ENCODE measurements at places on chromosomes 1 and 21.

DNA sequence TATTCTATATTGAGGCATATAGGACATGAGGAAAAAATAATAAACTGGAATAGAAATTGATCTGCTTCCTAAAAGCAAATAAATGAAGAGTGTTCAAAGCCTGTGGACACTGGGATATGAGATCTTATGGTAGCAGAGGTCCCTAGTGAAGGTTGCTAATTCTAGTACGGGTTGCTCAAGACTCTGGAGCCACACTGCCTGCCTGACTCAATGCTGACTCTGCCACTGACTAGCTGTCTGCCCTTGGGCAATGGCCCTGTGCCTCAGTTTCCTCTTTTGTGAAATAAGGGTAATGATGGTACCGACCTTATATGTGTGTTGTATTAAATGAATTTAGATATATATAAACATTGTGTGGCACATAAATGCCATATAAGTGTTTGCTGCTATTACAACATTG, 59.0 kb upstream of the C1orf53 start:
- DNase-seq, result no peak

DNA sequence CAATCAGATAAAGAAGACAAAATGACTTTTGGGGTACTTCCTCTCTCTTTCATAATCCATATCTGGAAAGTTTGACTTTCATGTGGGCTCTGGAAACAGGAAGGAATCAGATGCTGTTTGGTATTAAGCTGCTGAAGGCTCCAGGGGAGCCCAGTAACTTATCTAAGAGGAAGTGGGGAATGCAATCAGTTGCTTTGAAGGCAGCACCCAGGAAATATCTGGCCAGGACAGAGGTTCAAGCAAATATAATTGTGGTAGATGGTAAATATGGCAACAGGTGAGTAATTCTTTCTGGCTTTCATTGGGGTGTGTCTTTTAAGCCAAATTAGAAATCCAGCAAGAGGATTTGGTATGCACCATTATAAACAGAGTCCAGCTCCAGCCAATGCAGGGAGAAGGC, 44.4 kb downstream of the COLGALT2 start:
- no peak for DNase-seq

GRCh38 chr1:196425513-196425912, 182.7 kb downstream of the KCNT2 start:
- no peak for DNase-seq

GRCh38 chr1:226576601-226577000, 28.0 kb downstream of the STUM start:
- no peak for DNase-seq

DNA sequence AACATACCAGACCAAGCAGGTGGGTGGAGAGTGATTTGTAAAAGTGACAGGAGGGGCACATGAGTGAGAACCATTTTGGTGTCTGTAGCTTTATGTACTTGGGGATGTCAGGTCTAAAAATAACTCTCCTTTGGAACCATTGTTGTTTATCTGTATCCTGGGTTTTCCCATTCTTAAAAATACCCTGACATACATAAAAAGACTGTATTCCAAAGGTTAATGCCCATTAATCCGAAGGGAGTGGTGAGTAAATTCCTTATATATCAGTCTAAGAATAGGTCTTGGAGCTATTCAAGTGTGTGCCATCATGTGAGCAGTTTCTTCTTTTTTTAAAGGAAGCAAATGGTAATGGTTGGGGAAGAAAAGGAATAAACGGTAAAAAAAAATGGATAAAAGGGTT, 117.5 kb downstream of the TGFB2 start:
- DNase-seq, result no peak

- no peak for DNase-seq
These were observed 57.0 kb downstream of the CHD5 start for GRCh38 chr1:6123083-6123482.

DNA sequence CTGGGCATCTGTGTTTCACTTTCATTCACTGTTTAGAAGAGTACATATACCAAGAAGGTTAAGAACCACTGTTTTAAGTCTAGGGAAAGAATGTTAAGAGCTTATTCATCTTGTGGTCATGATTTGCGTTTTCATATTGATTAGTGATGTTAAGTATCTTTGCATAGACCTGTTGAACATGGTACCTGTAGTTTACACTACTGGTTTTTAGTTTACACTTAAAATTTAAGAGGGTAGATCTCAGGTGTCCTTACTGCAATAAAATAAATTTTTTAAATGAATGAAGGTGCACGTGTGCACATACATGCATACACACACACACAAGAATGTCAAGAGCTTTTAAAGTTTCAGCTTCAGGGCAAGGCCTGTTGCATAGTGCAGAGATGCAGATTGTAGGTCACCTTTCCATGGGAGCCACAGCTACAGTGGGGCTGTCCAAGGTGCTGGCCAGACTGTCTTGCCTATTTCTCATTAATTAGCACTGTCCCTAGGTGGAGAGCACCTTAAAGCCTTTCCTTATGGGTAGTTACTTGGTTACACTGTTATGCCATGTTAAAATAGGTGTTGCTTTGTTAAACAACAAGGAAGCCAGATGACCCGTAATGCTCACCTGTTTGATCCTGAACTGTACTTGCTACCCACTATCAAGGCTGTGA, 543.0 kb upstream of the DAB1 start:
- no peak for DNase-seq

GRCh38 chr1:18653916-18654315, 23.3 kb downstream of the PAX7 start:
- no peak for DNase-seq

- no peak for DNase-seq
These were observed 6.5 kb downstream of the PTP4A2 start for GRCh38 chr1:31931593-31932225.

GRCh38 chr1:26053718-26054560, 8.0 kb upstream of the SLC30A2 start:
- DNase-seq, result no peak

GRCh38 chr1:62364721-62365120, 45.5 kb upstream of the KANK4 start:
- DNase-seq, result no peak

GRCh38 chr1:167104256-167104633, 10.4 kb downstream of the STYXL2 start:
- no peak for DNase-seq

DNA sequence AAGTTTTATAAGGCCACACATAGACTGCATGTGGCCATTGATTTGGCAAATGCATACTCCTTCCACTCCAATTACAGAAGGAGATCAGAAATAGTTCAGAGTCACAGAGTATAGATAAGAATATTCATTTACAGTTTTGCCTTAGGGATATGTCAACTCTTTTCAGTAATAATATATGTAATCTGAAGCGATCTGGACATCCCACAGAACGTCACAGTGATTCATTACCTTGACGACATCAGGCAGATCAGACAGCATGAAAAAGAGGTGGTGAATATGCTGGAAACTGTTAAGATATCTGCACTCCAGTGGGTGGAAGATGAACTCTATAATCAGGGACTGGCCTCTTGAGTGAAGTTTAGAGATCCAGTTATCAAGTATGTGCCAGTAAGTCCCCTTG, 240.4 kb downstream of the DPYD start:
- no peak for DNase-seq

DNA sequence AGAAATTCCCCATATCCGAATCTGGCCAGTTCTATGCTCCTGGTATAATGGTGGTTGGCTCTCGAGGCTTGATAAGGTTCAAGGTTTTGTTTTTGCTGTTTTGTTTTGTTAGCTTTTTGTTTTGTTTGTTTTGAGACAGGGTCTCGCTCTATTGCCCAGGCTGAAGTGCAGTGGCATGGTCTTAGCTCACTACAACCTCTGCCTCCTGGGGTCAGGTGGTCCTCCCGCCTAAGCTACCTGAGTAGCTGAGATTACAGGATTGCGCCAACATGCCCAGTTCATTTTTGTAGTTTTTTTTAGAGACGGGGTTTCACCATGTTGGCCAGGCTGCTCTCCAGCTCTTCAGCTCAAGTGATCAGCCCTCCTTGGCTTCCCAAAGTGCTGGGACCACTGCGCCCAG, 109.1 kb upstream of the ERRFI1 start:
- DNase-seq, result no peak

DNA sequence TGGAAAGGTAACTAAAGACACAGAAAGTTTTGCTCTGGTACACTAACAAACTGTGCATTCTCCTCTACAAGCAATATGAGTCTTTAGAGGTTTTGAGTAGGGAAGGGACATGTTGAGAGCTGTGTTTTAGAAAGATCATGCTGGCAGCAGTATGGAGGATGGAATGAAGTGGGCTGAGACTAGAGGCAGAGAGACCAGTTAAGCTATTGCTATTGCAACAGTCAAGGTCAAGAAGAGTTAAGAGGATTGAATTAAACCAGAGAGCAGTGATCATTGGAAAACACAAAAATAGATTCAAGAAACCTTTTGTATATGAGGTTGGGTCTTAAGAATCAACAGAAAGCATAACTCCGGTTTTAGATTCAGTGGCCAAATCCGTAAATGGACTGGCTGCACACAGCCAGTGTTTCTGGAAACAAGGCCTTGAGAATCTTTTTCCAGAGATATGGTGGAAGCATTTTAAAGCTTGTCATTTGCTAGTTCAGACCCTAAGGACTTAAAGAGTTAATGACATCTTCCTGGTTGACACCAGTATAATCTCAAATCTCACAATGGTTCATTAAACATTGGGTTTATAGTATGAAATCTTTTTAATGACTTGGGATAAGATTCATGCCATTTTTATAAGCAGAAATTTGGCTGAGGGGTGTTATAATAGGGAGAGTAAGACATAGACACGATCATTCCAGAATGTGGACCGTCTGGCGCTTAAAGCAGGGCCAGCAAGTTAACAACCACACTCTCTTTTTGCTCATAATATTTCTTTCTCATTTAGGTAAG, 177.9 kb downstream of the NR5A2 start:
- no peak for DNase-seq

DNA sequence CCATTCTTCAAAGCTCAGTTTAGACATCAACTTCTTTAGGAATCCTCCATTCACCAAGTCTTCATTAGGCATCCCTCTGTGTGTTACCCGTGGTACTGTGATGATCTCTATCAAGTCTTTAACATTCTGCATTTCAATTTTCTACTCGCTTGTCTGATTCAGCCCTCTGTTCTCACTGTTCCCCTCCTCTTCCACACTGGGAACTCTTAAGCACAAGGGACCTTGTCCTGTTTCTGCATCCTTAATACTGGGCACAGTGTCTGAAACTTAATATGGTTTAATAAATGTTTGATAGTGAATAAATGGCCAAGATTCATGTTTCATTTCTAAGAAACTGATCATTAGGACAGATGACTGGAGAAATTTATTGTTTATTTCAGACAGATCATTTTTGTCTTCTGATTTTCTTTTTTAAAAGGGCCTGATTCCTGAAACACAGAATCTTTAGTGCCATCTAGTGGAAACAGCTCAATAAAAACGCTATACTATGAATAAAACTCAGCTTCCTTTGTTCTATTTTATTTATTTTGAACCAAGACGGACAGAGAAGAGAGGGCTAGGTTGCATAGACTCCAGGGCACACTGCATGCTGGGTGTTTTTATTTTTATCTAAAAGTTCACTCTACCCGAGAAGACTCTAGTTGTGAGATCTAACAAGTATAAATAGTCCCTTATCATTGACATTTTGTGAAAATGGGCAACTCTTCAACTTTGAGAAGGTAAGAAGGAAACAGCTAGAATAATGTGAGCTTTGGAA, 7.0 kb upstream of the TRIM45 start:
- no peak for DNase-seq

DNA sequence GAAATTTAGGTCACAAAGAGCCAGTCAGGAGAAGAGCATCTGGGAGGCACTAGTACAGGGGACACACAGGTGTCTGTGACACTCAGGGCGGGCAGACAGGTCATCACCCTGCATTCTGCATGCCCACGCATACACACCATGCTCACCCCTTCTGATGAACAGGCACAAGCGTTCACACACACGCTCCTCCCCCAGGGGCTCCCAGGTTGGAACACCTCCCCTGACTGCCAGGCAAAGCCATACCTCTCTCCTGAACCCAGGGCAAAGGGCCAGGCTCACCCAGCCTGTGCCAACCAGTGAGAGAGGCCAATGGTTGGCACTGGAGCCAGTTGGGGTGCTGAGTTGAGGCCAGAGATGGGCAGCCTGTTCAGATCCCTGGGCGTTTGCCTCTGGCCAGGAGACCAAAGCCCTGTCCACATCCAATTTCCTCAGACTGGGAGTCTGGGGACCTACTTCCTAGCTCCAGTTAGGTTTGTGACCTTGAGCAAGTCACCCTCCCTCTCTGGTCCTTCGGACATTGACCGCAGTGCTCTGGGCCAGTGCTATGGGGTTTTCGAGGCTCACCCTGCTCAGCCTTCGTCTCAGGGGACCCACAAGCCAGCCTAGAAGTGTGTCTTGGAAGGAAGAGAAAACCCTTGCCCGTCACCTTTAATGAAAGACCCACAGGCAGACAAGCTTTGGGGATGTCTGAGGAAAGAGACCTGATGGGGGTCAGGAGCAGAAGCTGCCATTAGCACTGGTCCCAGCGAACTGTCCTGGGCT, 5.8 kb upstream of the LAD1 start:
- no peak for DNase-seq

DNA sequence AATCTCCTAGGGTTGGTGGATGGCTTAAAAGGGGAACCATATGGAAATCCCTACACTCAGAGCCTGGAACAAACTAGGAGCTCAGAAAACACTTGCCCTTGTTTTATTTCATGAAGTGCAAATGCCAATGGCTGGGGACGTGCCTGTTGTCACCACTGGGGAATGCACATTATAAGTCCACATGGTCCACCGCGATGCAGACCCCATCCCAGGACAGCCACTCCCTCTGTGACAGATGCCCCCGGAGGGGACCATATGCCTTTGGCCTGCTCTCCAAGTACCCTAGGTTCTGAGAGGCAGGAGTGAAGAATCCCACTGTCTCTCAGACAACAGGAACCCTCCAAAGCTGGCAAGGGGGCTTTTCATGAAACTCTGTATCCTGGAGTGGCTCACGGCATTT, 42.3 kb downstream of the LRP8 start:
- no peak for DNase-seq

DNA sequence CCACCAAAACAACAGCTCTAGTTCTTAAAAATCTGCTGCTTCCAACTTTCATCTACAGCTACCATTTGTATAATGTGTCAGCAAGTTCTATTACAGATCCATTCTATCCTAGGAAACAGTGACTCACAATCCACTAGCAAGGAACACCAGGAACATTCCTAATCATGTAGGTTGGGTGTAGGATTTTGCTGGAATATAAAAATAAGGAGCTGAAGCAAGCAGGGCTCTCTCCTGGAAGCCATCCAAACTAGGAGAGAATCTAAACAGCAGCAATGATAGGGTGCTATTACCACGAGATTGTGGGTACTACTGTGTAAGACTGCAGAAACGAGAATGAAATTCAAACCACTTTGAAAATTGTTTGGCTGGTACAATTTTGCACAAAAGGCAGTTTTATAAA, 135.0 kb downstream of the PTPN14 start:
- DNase-seq, result peak; percentile 43

DNA sequence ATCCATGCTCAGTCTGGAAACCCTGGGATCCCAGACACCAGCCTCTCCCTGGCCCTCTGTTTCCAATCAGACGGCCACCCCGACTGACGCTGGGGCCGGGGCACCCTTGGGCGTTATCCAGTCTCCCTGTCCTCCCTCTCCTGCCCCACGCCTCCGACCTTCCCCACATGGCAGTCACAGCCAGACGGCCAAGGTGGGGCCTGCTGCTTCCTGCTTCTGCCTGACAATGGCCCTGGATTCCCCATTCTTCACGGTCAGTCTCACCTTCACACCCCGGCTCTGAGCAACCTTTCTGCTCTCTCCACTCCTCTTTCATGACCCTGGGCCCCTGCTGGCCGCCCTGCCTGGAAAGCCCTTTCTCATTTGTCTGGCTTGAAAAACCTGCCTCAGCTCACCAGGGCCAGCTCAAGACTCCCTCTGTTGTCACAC, 6.6 kb downstream of the GNG4 start:
- no peak for DNase-seq

Data from fibroblast of skin of left biceps (primary cell).